ENCODE measurements at places on chromosomes 11 and 22.

DNA sequence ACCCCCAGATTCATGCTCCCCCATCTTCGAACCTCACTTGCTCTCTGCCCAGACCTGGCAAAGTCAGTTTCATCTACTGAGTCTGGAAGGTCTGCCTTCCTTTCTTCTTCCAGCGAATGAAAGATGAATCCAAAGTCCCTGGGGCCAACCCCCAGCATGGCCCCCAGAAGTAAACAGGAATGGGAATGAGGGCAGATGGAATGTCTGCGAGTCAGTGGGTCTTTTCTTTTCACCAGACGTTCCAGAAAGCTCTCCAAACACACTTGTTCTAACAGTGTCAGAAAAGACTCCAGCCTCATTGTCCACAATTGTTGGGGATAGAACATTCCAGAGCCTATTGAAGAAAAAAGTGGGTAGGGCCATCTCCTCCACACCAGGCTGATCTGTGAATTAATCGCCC, 28.6 kb downstream of the RIBC2 start:
- DNase-seq, result no peak

DNA sequence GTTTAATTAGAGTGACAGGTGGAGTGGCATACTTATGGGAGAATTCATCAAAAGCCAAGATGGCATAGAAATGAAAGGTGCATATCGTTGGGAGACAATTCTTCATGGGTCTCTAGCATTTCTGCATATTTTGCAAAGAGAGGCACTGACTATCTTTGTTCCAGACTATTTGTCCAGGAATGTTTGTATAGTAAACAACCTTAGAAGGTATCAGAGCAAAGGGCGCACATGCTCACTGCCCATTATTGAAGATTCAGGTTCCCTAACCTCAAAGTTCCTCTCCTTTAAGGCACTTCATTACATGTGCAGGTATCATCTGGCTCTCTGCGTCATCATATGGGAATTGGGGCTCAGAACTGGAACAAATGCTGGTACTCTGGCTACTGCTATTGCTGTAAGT, 4.7 kb upstream of the NEU3 start:
- DNase-seq, result no peak

- no peak for DNase-seq
These were observed 728.9 kb downstream of the JRKL start for GRCh38 chr11:97118614-97119200.

GRCh38 chr11:87954476-87954875, 220.8 kb downstream of the RAB38 start:
- no peak for DNase-seq

DNA sequence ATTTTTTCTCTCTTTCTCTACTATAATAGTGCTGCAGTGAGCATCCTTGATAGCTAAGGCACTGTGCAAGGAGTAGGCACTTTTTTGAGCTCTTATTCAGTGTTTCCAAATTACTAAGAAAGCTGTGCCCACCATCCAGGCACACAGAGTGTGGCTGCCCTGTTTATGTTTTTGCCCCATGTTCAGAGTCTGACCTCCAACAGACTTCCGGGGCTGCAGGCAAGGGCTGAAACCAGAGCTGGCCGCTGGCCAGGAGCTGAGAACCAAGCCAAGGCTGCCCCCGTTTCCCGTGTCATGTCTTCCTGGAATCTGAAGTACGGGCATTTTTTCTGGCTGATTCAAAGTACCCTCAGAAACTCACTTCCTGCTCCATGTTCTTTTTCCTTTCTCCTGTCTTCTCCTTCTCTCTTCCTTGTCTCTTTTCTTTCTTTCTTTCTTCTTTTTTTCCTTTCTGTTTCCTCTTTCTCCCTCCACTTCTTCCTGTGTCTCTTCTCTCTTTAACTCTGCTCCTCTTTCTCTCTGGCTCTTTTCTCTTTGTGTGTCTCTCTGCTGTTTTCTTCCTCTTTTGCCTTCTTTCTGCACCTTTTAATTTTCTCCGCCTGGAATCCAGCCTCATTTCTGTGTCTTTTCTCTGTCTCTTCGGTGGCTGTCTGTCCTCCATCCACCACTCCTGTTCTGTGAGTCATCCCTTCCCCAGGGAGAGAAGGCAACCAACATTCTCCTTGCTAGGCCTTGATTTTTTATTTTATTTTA, 17.0 kb upstream of the KCTD14 start:
- DNase-seq, result peak; percentile 28

DNA sequence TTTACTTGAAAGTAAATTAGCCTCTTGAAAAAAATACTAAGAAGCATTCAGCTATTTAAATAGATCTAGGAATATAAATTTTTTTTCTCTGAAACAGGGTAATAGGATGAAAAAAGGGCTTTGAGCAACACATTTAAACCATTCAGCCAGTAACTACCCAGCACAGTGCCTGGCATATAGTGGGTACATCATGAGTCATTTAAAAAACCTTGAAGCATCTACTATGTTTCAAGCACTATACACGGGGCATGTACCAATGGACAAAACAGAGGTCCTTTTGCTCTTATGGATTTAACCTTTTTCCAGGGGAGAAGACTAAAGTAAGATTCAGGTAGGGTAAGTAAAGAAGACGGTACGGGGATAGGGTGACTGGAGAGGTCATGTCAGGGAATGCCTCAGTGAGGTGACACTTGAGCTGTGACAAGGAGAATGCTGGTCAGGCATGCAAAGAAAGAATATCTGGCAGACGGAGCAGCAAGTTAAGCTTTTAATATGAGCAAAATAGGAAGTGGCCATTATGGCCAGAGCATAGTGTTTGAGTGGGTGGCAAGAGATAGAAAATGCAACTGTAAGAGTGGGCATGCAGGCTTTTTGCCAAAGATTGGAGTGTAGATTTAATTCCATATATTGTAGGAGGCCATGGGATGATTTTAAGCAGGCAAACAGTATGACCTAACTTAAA, 101.1 kb downstream of the HIPK3 start:
- DNase-seq, result no peak

- DNase-seq, result no peak
These were observed 15.3 kb downstream of the TMPRSS13 start for GRCh38 chr11:117913736-117914397.

- DNase-seq, result no peak
These were observed 163.4 kb downstream of the TBC1D22A start for GRCh38 chr22:46925818-46926217.

GRCh38 chr22:36166518-36167220, 6.1 kb upstream of the APOL3 start:
- no peak for DNase-seq

DNA sequence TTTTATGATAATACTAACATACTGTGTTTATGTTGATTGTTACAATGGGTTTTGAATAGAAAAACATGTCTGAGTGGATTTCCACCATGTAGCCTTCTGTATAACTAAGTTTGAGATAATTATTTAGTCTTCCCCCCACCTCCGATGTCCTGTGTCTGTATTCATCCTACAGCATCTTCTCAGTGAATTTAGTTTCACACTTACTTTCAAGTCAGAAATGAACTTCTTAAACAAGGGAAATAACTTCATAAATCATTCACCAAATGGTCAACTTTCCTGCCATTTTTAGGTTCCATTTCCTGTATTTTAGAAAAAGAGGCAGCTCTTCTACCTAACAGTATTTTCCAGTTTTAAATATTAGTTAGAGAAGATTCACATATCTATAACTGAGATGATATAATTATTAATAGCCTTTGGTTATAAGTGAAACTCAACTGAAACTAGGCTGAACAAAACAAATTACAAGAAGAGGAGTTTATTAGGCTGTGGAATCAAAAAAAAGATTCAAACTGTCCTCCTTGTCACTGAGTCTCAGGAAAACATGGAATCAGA, 3.5 kb downstream of the OR51B5 start:
- no peak for DNase-seq

Data from skin of body (tissue), 3 donors.